Stimulated activated CD4-positive, alpha-beta T cell treated with anti-CD3 and anti-CD28 coated beads, TNF-alpha, amount 100 ng/mL, for 4 hours (primary cell): ENCODE measurements at places on chromosomes 5 and 9.

DNA sequence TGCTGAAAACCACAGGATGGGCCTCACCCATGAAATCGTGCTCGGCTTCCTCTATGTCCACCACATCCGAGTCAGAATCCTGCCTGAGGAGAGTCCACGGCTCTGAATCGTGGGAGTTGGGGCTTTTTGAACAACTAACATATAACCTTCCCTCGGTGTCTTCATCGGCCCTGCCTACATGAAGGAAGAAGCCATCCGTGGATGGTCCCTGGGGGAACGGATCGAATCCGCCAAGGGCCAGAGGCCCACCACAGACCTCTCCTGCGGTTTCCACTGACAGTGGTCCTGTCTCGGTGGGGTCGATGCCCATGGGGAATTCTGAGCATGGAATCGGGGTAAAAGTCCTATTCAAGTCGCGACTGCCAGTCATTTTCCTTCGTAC is 85.0 kb downstream of the CAMSAP1 start:
- DNase-seq, result no peak

DNA sequence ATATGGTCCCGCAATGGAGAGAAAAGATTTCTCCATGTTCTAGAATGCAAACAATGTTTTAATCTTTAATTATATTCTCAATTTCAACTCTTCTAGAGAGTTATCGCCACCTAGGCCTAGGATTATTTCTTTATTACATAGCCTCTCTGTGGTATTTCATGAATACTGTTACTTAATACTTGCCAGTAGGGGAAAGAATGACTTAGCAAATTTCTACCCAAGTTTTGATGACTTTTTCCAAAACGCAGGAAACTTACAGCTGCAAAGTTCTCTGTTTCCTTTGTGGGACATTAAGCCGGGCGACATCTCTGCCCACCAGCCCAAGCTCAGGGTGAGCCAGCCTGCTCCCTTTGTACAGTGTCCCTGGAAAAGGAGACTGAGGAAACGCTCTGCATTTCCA is 73.8 kb downstream of the MED27 start:
- no peak for DNase-seq

DNA sequence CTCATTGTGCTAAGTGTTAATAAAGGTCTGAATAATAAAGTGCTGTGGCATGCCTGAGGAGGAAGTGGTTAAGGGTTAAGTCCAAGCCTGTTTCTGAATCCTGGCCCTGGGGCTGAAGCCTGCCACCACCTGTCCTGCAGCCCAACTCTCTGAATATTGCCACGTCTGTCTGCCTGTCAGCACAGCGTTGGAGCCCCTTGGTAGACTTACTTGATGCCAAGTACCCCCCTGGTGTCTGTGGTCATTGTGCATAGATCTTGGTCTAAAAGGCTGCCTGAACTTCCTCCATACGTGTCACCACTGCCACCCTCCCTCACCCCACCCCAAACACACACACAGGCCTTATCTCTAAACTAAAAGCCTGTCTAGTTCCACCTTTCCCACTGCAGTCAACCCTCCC is 35.4 kb upstream of the SLC2A8 start:
- no peak for DNase-seq

- no peak for DNase-seq
Measured at GRCh38 chr9:133741716-133742115, 3.6 kb upstream of the SARDH start.

DNA sequence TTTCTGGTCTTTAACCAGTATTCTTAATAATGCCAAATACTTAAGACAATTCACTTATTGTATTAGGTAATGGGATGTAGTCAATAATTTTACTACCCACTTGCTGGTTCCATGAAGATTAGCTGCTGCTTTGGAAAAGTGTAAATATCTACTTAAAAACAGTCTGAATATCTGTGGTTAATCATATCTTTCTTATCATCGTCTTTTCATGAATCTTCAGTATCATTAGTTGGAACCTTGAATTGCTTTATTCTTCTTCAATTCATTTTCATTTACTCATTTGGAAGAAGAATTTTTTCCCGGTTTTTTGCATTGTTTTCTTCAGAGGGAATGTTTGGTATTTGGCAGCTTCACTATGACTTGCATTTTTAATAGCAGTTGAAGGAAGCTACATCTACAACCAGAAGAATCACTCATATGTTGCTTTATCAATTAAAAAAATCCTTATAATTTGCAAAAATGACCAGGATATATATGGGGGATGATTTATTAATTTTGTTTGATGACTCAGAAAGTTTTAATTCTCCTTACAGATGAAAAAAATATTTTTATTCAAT is 1398.3 kb upstream of the CDH6 start:
- DNase-seq, result no peak

GRCh38 chr9:80218328-80218727 is 646.6 kb downstream of the TLE4 start:
- no peak for DNase-seq

DNA sequence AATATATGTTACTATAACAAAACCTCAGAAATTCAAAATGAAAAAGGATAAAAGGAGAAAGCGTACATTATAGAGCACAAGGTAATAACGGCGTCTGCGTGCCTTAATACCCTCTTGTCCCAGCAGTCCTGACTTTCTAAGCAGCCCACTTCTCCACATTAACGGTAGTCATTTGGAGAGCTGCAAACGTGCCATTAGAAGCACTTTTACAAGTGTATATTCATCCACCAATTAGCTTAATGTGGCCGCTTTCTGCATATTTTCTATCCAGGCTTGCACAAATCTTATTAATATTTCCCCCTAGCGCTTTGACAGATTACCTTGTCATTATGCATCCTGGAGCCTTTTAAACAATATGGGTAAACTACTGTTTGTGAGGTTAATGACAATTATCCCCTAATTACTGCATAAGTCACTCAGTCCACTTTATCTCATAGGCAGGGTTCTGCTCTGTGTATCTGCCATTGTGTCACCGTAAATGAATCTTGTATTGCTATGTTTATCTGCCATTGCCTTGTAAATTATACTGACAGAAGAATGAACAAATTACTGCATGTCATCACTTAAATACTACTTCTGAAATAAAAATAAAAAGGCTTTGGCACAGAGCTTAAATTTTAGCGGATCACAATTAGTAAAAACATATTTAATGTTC is 421.3 kb downstream of the BNC2 start:
- DNase-seq, result no peak

- no peak for DNase-seq
Measured at GRCh38 chr5:127609011-127609410, 39.9 kb upstream of the CTXN3 start.

DNA sequence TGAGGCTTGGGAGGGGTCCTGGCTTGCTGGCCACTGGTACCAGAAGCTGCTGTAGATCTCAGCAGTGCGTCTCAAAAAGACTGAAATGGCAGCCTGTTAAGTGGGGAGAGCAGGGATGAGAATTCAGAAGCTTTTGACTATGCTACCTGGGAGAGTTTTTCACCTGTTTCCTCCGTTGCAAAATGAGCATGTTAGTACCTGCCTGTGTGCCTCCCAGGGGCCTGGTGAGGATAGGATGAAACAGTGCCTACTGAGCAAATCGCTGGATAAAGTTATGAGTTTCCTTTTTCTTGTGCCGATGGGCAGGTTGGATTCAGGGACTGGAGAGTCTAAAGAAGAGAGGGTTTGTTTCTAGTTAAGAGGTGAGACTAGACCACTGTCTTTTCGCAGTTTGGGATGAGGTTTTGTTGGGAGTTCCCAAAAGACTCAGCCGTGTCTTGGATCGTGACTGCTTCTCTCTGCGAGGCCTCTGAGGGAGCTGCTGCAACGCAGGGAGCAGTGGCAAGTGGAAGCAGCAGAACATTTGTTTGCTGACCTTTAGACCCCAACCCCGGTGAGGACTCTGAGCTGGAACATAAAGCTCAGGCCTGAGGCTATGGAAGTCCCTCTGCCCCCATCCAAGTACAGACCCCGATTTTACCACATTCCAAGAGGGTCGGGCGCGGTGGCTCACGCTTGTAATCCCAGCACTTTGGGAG is 1.4 kb downstream of the RALGPS1 start:
- DNase-seq, result no peak

GRCh38 chr5:135503871-135504270 is 31.9 kb downstream of the NEUROG1 start:
- no peak for DNase-seq

GRCh38 chr9:5425006-5425628 is 12.6 kb downstream of the PLGRKT start:
- no peak for DNase-seq

GRCh38 chr9:3186751-3187150 is 339.1 kb downstream of the RFX3 start:
- no peak for DNase-seq

DNA sequence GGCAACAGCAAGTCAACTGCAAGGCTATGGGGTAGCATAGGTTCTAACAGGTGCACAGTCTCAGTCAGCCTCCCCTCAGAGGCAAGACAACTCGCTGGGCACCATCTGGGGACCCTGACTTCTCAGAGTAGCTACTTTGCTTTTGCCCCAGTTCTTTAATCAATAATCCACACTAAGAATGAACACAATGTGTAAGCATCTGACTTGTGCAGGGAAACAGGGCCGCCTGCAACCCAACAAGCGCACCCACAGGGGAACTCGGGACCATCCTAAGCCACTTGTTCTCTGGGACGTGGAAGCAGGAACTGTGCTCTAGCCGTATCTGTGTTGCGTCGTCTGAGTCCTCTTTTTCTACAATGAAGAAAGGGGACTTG is 1.9 kb downstream of the MOB3B start:
- no peak for DNase-seq

DNA sequence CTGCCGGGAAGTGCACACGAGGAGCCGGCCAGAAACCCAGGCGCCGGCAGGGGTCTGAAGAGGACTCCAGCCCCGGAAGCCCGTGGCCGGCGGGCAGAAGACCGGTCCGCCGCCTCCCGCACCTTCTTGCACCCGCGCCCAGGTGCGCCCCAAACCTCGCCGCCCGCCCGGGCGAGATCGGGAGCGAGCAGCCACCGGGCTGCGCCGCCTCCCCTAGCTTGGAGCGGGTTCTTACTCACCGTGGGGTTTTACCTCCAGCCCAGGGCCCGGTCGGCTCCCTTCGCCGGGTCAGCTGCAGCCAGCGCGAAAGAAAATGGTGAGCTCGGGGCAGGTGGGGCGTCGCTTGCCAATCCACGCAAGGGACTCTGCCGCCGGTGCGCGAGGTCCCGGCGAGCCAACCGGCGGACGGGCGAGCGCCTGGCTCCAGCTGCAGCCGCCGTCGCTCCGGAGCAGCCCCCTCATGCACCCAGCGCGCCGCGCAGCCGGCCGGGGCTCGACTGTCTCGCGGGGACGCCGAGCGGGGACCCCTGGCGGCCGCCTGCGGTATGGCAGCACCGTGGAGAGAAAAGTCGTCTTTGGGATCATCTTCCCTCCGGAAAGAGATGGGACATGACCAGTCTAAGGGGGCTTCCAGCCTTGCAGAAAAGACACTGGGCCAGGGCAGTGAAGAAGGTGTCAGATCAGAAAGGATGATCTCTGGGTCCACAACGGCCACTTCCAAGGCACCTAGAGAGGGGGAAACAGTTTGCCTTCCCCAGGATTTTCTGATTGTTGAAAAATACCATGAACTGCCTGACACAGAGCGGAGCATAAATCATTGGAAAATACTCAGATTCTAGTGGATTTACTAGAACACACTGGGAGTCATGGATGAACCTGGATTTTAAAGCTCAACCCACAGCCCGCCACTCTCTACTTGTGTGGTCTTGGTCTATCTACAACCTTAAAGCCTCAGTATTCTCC is at the start of gene MOB3B:
TSS of gene MOB3B (minus strand) at position 499 of the 963 bp plus-strand sequence. CDS start 74,264 bp downstream, outside the sequence.
- DNase-seq, result peak; percentile 54

GRCh38 chr5:120817044-120817985 is 353.2 kb downstream of the PRR16 start:
- no peak for DNase-seq

- DNase-seq, result no peak
Measured at GRCh38 chr5:83834306-83834705, 113.7 kb upstream of the HAPLN1 start.

- DNase-seq, result no peak
Measured at GRCh38 chr5:71923755-71924154, 183.5 kb upstream of the MAP1B start.

GRCh38 chr5:89690331-89690730 is 719.2 kb downstream of the CETN3 start:
- DNase-seq, result no peak

GRCh38 chr5:180866985-180867384 is 5.9 kb upstream of the ZFP62 start:
- DNase-seq, result no peak

DNA sequence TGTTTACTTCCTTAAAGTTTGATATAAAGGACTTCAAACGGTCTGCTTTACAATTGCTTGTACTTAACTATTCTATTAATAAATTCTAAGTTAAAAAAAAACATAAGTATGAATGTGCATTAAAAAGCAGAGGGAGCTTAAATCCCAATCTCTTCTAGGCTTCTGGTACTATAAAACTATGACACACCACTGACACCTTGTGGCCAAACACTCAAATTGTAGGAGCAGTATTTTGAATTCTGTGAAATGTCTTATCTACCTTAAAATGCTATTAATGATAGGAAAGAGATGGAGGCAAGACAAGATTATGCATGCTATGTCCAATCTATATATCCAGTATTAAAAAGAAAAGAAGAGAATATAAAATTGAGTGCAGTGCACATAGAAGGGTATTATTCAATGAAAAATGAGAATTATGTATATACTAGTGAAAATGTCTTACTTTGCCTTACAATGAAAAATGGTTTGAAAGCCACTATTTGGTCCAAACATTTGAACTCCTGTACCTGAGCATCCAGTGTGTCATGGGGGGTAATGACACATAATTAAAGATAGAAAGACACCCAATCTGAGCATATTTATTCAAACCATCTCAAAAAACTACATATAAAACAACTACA is 87.6 kb downstream of the ERP44 start:
- peak; percentile 9 for DNase-seq

DNA sequence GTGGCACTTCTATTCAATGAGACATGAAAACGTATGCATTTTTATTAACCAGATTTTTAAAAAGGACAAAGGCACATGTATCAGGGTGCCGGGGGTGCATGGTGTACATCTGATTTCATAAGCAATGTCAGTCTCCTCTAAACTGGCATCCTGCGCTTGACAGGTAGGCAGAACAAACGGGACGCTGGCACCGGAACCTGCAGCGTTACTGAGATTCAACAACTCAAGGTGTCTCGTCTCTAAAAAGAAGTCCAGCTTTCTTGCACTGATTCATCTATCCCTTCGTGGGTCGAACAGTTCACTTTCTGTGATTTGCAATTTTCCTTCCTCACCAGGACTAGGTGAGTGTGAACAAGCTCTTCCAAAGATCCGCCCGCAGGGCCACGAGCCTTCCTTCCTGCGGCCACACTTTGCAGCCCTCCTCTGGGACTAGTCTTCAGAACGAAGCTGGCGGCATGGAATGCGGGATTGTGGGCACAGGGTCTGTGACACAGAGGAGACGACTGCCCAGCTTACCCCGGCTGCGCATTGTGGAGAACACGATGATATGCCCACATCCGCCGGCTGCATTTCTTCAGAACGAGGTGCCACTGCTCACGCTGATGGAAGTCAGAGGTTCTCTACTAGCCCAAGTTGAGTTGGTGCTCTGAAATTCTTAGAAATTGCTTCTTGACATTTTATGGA is 7.2 kb downstream of the SLC6A3 start:
- DNase-seq, result no peak

DNA sequence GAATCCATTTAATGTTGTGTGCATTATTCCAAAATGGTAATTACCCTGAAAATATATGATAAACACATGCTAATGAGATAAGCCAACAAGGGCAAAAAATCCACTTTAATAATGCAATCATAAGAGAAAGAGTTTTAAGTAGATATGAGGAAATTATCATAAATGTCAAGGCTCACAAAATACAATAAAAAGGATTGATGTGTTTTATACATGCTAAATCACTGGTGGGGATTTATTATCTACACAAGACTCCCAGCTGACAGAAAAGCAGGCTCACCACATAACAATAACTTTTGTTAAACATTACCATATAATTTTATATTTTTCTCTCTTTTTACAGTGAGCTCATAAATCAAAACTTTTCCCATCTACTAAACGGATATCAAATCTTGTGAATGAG is 306.2 kb upstream of the GRAMD2B start:
- no peak for DNase-seq
